ENCODE measurements at places on chromosomes 4 and X.

GRCh38 chrX:10240918-10241317 is 84.1 kb downstream of the CLCN4 start:
- DNase-seq: no peak

GRCh38 chrX:53261355-53261972 is 19.9 kb downstream of the IQSEC2 start:
- no peak for DNase-seq

- no peak for DNase-seq
Observed at GRCh38 chrX:40478474-40479065, 102.2 kb upstream of the ATP6AP2 start.

GRCh38 chr4:5157791-5158770 is 106.8 kb downstream of the STK32B start:
- no peak for DNase-seq

- no peak for DNase-seq
Observed at GRCh38 chr4:175405961-175406360, 406.1 kb downstream of the GPM6A start.

GRCh38 chr4:2794486-2795299 is 1.8 kb downstream of the SH3BP2 start:
- no peak for DNase-seq

GRCh38 chrX:71166461-71166860 is 21.8 kb downstream of the NLGN3 start:
- DNase-seq: no peak

GRCh38 chrX:151902813-151903591 is 9.7 kb upstream of the MAGEA4 start:
- no peak for DNase-seq

Measured in CD4-positive, alpha-beta T cell treated with Interleukin-4 for 1 hour (primary cell).